ENCODE measurements at places on chromosomes 2 and 18. TPM values are rescaled to one million over a fixed set of nuclear protein-coding genes. Genes with fewer than 3 reads are reported as not detected.

DNA sequence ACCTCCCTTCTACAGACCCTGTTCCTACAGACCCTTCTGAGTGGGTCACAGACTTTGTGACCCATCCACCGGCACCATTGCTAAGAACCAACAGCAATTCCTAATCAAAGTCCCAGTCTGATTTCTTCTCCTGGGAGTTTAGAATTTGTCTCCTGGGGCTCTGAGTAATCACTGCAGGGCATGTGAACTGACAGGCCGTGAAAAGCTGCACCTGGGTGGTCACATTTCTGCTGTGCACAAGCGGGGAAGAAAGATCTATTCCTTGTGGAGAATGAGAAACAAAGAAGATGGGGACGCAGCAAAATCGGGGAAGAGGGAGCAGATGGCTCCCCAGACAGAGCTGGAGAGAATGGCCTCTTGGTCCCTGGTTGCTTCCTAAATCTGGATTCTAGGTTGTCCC, 151.0 kb downstream of the ARL4C start:
- DNase-seq = no peak
- H3K4me3 ChIP-seq = no peak overlapping the region
- no peaks in the 10 kb centered on the region for H3K27me3 ChIP-seq

- DNase-seq = no peak
- no peaks in the 10 kb centered on the region for H3K36me3 ChIP-seq
- no peaks in the 10 kb centered on the region for H3K27me3 ChIP-seq
- H3K4me3 ChIP-seq = no peak overlapping the region
Observed at GRCh38 chr2:164903204-164903603, 52.1 kb downstream of the SLC38A11 start.

GRCh38 chr2:226408141-226408540, 391.5 kb downstream of the IRS1 start:
- no peak for DNase-seq
- H3K4me1 ChIP-seq = no peaks in the 10 kb centered on the region
- H3K36me3 ChIP-seq = no peaks in the 10 kb centered on the region
- H3K27me3 ChIP-seq = no peaks in the 10 kb centered on the region

Gene AOX1
- 1,131 TPM for total RNA-seq

GRCh38 chr2:30679426-30680088, 127.7 kb downstream of the CAPN13 start:
- DNase-seq = peak; percentile 9
- no peak overlapping the region for H3K27ac ChIP-seq
- no peaks in the 10 kb centered on the region for H3K27me3 ChIP-seq

Gene ABCG5
- 15.4 TPM for total RNA-seq

GRCh38 chr2:187349326-187349944, 98.6 kb downstream of the CALCRL start:
- no peak for DNase-seq
- no peaks in the 10 kb centered on the region for H3K4me1 ChIP-seq
- H3K36me3 ChIP-seq = no peaks in the 10 kb centered on the region
- no peaks in the 10 kb centered on the region for H3K27me3 ChIP-seq

GRCh38 chr2:112004253-112004645, 50.8 kb upstream of the TMEM87B start:
- no peaks in the 10 kb centered on the region for H3K27me3 ChIP-seq
- H3K36me3 ChIP-seq = peaks cover 33% of the 10 kb centered on the region
- no peak for DNase-seq
- no peaks in the 10 kb centered on the region for H3K4me1 ChIP-seq
- no peak overlapping the region for H3K27ac ChIP-seq
- H3K4me3 ChIP-seq = no peak overlapping the region

DNA sequence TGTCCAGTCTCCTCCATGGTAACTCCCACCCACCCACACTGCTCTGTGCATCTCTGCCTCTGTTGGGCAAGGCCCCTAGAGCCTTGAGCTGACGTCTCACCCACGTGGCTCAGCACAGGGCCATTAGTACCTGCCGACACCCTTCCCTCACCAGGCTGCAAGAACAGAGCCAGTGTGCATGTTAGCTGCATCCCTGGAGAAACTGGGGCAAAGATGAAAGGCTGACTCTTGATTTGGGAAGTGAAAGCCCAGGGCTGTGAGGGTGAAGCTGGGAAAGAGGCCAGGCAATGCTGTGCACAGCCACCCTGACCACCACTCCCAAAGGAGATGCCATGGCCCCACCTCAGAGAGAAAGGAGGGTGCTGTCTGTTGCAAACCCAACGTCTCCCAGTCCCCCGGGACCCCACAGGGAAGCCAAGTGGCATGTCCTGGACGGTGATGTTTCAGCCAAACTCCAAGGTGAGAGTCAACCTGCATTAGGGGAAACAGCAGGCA, 20.0 kb upstream of the HPCAL1 start:
- no peak overlapping the region for H3K27ac ChIP-seq
- no peak for DNase-seq
- H3K4me3 ChIP-seq = no peak overlapping the region

DNA sequence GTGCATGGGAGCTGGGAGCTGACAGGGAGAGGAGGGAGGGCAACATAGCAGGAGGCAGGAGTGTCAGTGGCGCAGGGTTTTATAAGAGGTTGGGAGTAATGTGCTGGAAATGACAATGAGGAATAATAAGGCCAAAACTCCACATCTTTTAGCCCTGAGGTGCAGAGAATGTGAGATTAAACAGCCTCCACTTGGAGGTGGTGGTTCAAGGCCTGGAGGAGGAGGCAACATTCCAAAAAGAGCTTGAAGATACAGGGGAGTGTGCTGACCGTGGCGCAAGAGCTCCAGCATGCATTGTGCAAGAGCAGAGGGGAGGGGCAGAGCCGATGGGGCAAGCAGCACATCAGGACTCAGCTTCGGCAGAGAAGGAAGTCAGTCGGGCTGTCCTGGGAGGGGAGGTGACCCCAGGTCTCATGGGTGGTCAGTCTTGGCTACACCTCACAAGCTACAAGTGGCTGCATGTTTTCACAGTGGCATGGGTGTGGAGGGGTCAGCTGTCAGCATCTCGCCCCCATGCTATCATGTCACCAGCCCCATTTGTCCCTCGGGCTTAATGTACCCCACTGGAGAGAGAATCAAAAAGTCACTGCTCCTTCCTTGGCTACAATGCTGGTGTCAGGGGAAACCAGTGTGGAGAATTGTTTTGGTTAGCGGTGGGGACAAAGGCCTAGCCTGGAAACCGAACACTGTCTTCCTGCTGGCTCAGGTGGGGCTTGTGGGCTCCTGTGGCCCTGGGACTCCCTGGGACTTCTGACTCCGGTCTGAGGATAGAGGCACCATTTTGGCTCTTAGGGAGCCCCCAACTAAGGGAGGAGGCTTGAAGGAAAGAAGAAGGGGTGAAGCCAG, 208.0 kb downstream of the ZFP36L2 start:
- no peak overlapping the region for H3K4me3 ChIP-seq
- peaks cover 2% of the 10 kb centered on the region for H3K4me1 ChIP-seq
- DNase-seq = peak; percentile 63
- H3K36me3 ChIP-seq = no peaks in the 10 kb centered on the region

Gene BCL11A
- total RNA-seq = 0.50 TPM

Gene DSC3
- 0.05 TPM for total RNA-seq

- H3K27ac ChIP-seq = no peak overlapping the region
- H3K36me3 ChIP-seq = no peaks in the 10 kb centered on the region
- peaks cover 4% of the 10 kb centered on the region for H3K4me1 ChIP-seq
- no peak overlapping the region for H3K4me3 ChIP-seq
- no peaks in the 10 kb centered on the region for H3K27me3 ChIP-seq
Observed at GRCh38 chr2:227507963-227508362, 36.0 kb downstream of the AGFG1 start.

GRCh38 chr2:99489063-99489760, 605 bp downstream of the REV1 start:
- H3K27me3 ChIP-seq = no peaks in the 10 kb centered on the region
- DNase-seq = peak; percentile 65
- peak overlapping the region; percentile 100 for H3K4me3 ChIP-seq
- peaks cover 9% of the 10 kb centered on the region for H3K4me1 ChIP-seq
- no peaks in the 10 kb centered on the region for H3K36me3 ChIP-seq
- peak overlapping the region; percentile 91 for H3K27ac ChIP-seq
